ENCODE measurements at places on chromosomes 1 and 21.

DNA sequence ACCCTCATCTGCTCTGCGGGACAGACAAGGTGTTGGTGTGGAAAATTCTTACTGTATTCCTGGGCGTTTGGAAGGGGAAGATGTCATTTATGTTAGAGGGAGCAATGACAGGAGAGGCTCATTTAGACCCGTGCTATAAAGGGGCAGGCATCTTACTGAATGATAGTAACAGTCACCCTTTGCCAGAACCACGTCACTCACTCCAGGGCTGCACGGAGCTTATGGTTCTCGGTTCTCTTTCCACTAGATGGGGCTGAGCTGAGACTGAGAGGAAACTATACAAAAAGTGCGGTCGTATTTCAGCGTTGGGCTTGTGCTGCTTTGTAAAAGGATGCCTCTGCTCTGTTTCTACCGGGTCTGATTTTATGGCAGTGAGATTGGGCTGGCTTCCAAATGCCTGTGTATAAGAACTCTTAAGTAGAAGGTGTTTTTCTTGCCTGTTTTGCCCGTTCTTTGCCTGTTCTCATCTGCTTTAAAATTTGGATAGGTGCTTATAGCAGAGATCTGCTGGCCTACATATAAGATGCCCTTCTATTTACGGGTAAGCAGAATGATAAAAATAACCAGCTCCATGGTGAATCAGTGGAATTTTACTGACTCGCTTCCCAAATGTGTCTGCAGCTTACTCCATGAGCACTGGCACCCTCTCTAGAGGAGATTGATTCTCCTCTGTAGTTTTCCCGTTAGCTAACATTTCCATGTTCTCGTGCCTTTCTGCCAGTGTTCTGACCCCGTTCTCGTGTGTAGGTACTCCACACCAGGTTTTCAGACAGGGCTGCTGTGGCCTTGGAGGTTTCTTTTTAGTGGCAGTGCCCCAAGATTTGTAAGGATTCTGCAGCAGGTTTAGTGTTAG is 55.9 kb downstream of the MRPS6 start:
- no peak for DNase-seq

GRCh38 chr1:246160905-246161304 is 346.2 kb downstream of the SMYD3 start:
- no peak for DNase-seq

- no peak for DNase-seq
Observed at GRCh38 chr1:182261655-182262054, 129.9 kb downstream of the GLUL start.

DNA sequence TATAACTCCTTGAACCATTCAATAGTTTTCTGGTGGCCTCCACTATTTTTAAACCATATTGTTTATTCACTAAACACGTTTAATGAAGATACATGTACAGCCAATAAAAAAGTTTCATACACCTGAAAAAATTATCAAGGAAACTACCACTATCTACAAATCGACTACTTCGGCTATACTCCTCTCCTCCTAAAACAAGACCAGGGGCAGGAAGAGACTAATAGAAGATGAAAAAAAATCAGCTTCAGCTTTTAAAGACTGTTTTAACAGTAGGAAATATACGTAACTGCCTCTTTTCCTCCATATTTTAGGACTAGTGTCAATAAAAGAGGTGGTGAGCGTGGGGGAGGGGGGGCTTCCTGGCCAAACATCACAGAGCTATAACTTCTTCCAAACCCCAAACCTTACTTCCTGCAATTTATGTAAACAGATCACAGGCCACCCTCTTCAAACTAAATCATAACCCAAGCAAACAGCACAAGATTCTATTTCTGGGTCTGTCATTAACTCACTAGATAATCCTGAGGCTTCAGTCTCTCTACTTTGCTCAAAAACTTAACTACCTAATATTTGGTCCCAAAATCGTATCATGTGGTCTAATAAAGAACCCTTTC is 15.1 kb downstream of the FOXJ3 start:
- no peak for DNase-seq

GRCh38 chr1:41359211-41360073 is 1.8 kb upstream of the FOXO6 start:
- no peak for DNase-seq

- DNase-seq: no peak
Observed at GRCh38 chr1:214295934-214296333, 15.0 kb downstream of the SMYD2 start.

- DNase-seq: no peak
Observed at GRCh38 chr1:52677076-52677806, 20.9 kb downstream of the COA7 start.

GRCh38 chr1:89274411-89274857 is 1.8 kb upstream of the GBP5 start:
- DNase-seq: no peak

DNA sequence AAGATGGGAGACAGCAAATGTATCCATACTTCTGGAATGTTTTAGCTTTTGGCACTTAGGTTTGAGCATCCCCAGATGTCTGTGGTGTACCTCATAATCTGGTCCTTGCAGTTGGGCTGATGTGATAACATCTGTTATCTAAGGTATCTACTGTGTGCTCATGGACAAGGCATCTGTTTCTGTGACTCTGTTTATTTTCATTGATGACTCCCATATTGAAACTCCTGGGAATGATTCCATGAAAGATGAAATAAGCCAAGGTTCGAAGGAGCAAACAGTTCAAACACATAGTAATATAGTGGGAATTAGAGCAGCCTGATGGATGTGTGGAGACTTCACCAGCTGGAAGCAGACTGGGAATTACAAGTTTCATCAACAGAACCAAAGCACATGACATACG is 20.7 kb upstream of the TRIM45 start:
- no peak for DNase-seq

GRCh38 chr21:22174746-22175145 is 1176.5 kb downstream of the NCAM2 start:
- DNase-seq: no peak

DNA sequence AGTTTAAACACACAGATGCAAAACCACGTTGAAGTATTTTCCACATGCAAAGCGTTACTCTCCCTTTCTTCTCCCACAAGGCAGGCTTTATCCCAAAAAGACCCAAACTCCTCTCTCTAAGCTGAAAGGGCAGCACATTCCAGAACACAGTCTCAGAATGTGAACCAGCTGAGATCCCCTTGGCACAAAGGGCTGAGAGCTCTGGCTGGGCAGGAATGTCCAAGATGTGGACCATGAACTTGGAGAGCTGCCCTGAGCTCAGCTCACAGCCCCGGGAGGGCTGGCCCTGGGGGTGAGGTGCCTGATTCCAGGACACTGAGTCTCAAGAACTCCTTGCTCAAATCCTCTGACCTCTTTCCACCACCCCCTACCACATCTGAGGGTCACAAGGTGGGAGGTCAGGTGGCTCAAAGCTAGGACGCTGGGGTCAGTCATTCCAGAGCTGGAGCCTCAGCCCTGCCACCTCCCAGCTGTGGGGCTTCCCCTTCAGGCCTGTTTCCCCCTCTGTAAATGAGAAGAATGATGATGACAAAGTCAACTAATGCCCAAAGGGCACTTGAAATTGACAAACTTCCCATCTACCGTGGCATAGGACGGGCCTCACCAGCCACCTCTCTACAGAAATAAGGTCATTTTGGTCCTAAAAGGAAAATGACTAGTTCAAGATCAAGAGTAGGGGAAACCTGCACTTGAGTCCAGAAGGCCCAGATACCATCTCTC is 11.5 kb downstream of the ALDH4A1 start:
- no peak for DNase-seq

GRCh38 chr1:159712080-159712479 is 2.3 kb downstream of the CRP start:
- no peak for DNase-seq

DNA sequence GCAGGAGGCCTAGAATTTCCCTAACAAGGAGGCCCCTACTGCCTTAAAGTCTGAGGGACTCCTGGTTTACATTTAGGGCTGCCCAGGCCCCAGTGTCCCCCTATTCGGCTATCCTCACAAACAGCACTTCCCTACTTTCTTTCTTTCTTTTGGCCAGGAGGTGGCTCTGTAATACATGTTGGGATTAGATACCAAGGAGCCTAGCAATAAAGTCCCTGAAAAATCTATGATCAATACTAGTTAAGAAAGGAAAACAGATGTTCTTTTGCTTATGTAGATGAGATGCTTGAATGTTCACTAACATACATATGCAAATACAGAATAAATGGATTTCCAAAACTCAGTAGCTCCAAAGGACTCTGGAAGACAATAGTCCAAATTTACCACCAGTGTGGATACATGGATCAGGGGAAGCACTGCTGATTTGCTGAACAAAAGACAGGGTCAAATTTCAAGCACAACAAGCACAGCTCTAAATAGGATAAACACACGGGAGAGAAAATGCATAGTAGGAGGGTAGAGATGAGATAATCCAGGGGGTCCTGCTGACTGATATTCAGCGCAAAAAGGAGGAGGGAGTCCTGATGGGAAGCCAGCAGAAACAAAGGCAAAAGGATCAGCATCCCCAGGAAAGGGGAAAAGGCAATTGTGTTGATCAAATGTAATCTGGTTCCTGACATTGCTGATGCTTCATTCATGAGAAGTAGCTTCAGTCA is 240.0 kb downstream of the NUF2 start:
- DNase-seq: no peak

- no peak for DNase-seq
Observed at GRCh38 chr1:17091252-17091651, 28.0 kb downstream of the PADI2 start.

DNA sequence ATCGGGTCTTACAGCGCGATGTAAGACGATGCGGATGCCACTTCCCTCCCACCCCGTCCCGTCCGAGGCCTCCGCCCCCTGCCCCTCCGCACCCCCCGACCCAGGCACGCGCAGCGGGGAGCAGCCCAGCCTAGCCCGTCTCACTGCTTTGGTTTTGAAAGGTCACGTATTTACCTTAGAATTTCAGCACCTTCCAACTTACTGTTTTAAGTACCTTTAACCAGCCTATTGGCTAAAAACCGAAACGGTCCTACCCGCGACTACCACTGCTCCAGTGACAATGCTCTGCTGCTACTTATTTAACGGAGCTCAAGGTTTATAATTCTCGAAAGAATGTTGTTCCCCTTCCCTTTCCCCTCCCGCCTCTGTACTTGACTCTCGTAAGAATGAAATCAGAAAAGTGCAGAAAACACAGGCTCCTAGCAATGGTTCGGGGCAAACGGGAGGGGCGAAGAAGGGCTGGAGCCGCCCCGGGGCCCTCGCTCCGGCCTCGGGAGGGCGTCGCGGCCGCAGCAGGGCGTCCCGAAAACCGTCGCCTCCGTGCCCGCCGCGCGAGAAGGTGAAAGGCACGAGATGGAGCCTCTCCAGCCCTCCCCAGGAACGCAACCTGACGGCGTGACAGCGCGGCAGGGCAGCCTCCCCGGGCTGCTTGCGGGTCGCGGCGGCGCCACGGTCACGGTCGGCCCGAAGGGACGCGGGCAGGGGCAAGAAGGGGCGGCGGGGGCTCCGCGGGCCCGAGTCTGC is 667 bp downstream of the TMEM50B start:
- DNase-seq: peak; percentile 22

GRCh38 chr1:7462617-7463016 is 308.5 kb upstream of the VAMP3 start:
- DNase-seq: no peak

GRCh38 chr1:183808296-183809027 is 3.5 kb downstream of the RGL1 start:
- DNase-seq: no peak

DNA sequence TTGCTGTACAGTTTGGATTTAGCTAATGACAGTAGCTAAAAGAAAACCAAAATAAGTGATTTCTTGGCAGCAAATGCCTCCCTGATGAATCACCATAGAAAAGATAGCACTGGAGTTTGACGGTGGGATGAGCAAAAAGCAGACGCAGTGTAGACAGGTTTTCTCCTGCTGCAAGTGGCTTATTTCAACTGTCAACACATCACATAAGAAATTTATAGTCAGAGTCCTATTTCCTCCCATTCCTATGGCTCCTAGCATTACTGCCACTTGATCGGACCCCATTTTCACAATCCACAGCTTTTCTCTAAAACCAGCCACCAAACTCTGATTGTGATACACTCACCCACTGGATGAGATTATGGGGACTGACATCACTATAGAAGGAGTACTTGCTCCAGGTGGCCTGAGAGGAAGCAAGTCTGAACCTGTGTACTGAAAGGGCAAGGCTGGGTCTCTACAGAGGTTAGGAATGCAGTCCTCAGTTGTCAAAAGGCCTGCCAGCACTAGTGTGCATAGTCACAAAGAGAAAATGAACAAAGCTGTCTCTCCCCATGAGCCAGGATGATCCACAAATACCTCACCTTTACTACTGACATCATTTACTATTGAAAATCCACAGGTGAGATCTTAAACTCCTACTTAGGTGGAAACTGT is 359.8 kb downstream of the LTN1 start:
- DNase-seq: no peak

GRCh38 chr1:160629286-160630210 is 17.3 kb downstream of the SLAMF1 start:
- no peak for DNase-seq

- DNase-seq: no peak
Observed at GRCh38 chr21:38841472-38841871, 35.7 kb downstream of the ETS2 start.

- DNase-seq: no peak
Observed at GRCh38 chr21:44354001-44354405, 582 bp downstream of the TRPM2 start.

- DNase-seq: peak; percentile 61
Observed at GRCh38 chr1:44531785-44532566, 126.9 kb downstream of the RNF220 start.
